ENCODE measurements at places on chromosomes 2 and 18. TPM values are rescaled to one million over a fixed set of nuclear protein-coding genes. Genes with fewer than 3 reads are reported as not detected.

NTSR2 gene
- total RNA-seq, result not detected

DNA sequence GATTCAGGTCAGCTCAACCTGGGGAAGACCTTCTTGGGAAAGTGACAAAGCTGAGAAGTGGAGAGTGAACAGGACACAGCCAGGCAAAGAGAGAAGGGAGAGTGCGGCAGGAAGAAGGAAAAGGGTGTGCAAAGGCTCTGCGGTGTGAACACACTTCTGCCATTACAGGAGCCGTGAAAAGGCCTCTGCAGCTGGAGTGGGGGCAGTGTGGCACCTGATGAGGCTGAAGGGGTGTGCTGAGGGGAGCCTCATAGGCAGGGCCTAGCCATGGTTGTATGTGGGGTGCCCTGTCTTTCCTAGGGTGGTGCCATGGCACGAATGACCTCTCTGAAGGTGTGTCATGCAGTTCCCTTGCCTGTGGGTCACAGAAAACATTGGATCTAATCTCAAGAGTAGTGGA, 347.6 kb downstream of the CYRIA start:
- DNase-seq, result no peak

RFTN2 gene
- 6.2 TPM for total RNA-seq

CRYBA2 gene
- not detected for total RNA-seq

GRCh38 chr18:37564711-37565100, 892 bp downstream of the CELF4 start:
- peak; percentile 32 for DNase-seq

AMER3 gene
- not detected for total RNA-seq

ABCG8 gene
- not detected for total RNA-seq

- no peak for DNase-seq
These were observed 61.3 kb downstream of the ACAA2 start for GRCh38 chr18:49752095-49752457.

MC2R gene
- not detected for total RNA-seq

- DNase-seq, result no peak
These were observed 46.0 kb upstream of the SERTAD2 start for GRCh38 chr2:64699712-64700111.

GRCh38 chr2:217286833-217287232, 427.0 kb upstream of the TNP1 start:
- peak; percentile 59 for DNase-seq

DNA sequence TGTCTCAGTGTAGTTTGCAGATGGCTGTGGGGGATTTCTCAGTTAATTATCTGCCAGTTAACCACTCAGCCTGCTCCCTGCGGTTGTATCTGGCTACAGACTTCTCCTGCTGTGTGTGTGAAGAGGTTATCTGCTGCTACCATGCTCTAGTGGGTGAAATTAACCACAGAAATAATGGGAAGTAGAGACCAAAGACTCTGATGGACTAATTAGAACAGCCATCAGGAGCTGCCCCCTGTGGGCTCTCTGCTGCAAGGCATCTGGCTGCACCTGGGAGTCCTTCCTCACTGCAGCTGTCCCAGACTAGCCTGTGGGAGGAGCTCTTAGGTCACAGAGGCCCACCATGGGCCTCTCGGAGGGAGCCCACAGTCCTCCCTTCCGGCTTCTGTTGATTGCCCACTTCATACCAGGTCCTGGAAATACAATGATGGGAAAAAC, 66.6 kb downstream of the CTIF start:
- DNase-seq, result peak; percentile 56

GRCh38 chr2:73141896-73142295, 29.1 kb upstream of the RAB11FIP5 start:
- no peak for DNase-seq

GRCh38 chr18:61901323-61901986, 8.6 kb upstream of the RNF152 start:
- peak; percentile 62 for DNase-seq

DNA sequence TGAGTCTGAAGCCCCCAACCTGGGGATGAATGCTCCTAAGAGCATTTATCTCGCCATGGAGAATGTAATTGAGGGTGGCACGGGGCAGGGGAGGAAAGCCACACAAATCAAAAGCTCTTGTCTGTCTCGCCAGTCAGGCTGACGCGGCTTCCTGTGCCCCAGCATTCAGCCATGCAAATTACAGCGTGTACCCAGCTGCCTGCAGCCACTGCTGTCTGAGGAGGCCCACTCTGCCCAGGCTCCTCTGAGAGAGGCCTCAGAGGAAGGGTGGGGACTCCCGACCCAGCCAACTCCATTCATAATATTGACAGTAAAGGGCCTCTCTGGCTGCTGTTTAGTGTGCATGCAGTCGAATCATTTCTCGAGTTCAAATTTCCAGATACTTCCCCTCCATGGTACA, 22.0 kb downstream of the SMAD7 start:
- DNase-seq, result peak; percentile 67

GRCh38 chr2:98757904-98758421, 27.0 kb upstream of the MGAT4A start:
- DNase-seq, result peak; percentile 47

GRCh38 chr2:103161456-103162289, 399.8 kb downstream of the TMEM182 start:
- DNase-seq, result peak; percentile 39

EPAS1 gene
- total RNA-seq, result 48.5 TPM

HOXD3 gene
- not detected for total RNA-seq

MAB21L4 gene
- not detected for total RNA-seq

SLC11A1 gene
- 0.03 TPM for total RNA-seq

DNA sequence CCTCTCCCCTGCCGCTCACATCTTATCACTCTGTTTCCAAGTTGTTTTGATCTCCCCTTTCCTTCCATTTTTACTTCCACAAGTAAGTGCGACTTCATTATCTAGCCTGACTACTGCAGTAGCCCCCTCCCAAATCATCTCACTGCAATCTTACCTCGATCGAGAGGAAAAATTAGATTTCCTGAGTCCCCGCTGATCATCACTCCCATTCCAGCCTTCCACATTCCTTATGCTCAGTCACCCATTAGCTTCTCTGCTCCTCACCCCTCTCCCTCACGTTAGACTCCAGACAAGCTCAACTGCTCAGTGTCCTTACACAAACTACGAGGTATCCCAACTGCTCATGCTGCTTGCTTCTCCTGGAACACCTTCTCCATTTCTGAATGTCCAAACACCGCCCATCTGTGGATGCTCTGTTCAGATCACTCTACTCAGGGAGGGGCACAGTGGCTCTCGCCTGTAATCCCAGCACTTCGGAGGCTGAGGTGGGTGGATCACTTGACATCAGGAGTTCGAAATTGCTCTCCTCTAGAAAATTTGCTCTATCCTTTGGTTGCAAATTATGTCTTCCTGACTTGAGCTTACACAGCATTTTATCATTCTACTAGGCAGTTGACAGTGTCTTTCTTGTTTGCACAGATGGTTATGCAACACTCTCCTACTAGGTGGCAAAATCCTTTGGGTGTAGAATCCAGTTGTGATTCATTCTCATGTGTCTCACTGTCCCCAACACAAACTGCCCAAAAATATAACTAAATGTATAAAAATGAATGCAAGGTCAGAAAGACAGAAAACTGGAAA, 96.5 kb downstream of the INO80D start:
- no peak for DNase-seq

CCL20 gene
- not detected for total RNA-seq

PLGLB1 gene
- total RNA-seq, result 2.5 TPM

PLA2R1 gene
- 5.6 TPM for total RNA-seq

GRCh38 chr2:133599811-133600210, 31.5 kb upstream of the NCKAP5 start:
- no peak for DNase-seq

DNA sequence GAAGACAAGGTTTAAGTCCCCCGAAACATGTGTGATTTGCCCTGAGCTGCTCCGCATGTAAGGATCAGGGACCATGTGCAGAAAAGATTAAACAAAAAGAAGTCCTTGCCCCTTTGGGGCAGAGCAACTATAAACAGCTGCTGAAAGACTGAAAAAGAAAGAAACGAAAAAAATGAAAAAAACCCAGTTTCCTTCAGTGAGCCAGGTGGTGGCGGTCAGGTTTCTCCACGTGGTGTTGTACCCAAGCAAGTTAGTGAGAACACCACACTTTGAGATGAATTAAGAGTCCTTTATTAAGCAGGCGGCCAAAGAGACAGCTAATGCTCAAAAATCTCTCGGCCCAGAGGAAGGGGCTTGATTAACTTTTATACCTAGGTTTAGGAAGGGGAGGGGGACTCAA, 404.9 kb upstream of the SYT4 start:
- DNase-seq, result no peak

DNA sequence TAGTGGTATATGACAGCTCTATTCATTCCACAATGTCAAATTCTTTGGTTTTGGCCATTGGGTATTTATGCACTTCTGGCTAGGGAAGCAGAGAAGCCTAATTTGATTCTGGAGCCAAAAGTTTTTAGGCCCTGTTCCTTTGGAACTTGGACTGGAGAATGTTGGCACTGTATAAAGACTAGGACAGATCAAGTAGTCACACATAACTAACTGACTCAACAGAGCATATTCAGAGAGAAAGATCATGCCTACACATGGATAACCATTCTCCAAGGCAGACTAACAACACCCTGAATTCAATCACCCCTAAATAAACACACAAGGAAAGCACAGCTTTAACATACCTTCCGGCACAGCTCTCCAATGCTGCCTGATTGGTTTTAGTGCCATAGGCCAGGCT, 62.9 kb downstream of the ARHGAP15 start:
- DNase-seq, result no peak

ANKAR gene
- 5.9 TPM for total RNA-seq

CD8A gene
- total RNA-seq, result not detected

RBFA gene
- total RNA-seq, result 27.1 TPM

TXNDC2 gene
- 0.10 TPM for total RNA-seq

- DNase-seq, result no peak
These were observed 17.0 kb upstream of the CRYBA2 start for GRCh38 chr2:219010162-219010756.

C1QL2 gene
- 0.27 TPM for total RNA-seq

COPS8 gene
- total RNA-seq, result 245 TPM

- no peak for DNase-seq
These were observed 275.0 kb downstream of the TNS1 start for GRCh38 chr2:217727801-217728200.

DNA sequence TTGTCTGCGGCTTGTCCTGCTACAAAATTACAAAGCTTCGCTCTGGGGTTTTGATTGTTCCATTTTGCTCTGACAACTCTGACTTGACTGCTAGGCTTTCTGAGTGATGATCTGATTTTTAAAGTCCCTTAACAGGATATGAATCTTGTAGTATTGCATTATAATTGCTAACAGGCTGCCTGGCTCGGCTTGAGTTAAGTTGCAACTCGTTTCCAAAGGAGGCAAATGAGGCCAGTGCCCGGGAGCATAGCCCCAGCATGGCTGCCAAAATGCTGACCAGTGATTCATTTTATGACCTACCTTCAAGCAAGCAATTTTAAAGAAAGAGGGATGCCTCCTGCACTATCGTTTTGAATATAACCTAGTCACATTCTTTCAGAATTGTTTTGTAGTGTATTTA, 135.4 kb downstream of the COL6A3 start:
- no peak for DNase-seq

DNA sequence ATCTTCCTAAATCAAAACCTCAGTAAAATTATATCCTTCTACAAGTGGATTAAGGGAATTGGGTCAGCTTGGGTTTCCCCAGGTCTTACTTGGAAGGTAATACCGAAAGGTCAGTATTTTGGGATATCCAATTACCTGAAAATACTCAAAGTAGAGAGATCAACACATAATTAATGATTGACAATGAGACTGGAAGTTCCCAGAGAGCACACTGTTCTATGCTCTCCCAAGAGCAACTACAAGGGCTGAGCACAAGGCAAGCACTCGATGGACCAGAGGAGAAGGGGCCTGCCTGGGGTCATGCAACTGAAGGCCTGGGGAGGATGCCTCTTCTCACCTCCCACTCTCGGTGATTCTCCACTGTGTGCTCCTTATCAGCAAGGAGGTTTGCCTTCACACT, 159.2 kb upstream of the ACAA2 start:
- no peak for DNase-seq

PAIP2B gene
- total RNA-seq, result 0.83 TPM

DNA sequence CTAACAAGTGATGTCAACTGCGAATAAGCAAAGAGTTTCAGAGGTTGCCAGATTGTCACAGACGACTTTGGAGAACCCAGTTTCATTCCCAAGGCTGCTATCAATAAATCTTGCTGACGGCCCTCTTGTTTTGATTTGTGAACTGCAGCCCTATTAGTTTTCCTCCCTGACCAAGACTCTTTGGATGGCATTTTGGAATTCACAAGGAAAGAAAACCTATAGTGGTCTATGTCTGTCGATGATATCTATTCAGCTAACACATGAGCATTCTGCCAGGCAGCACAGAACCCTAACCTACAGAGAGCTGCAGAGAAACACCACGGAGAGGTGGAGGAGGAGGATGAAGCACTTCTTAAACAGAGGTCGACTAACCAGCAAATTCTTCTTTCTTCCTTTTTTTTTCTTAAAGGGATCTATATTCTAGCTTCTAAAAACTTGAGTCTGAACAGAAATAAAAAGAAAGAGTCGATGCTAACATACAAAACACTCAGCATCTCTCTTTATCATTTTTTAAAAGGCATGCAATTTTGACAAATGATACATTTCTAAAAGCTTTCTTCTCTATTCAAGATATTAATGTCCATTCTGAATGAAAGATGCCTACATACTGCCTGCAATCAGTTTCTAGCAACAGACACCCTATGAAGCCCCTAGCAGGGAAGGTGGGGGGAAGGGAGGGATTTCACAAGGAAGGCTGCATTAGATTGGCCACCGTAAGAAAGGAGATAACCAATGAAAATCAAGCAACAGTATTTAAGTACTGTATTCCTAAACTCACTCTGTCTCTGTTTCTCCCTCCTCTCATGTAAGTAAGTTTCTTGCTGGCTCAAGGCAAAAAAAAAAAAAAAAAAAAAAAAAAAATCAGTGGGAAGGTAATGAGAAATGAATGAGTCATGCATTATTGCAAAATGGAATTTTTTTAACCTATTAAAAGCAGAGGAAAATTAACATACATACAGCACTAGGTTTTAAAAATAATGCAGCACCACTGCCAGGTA, 83.0 kb upstream of the CHRNA1 start:
- DNase-seq, result peak; percentile 78

MEP1B gene
- total RNA-seq, result 0.08 TPM

CTLA4 gene
- total RNA-seq, result not detected

DNA sequence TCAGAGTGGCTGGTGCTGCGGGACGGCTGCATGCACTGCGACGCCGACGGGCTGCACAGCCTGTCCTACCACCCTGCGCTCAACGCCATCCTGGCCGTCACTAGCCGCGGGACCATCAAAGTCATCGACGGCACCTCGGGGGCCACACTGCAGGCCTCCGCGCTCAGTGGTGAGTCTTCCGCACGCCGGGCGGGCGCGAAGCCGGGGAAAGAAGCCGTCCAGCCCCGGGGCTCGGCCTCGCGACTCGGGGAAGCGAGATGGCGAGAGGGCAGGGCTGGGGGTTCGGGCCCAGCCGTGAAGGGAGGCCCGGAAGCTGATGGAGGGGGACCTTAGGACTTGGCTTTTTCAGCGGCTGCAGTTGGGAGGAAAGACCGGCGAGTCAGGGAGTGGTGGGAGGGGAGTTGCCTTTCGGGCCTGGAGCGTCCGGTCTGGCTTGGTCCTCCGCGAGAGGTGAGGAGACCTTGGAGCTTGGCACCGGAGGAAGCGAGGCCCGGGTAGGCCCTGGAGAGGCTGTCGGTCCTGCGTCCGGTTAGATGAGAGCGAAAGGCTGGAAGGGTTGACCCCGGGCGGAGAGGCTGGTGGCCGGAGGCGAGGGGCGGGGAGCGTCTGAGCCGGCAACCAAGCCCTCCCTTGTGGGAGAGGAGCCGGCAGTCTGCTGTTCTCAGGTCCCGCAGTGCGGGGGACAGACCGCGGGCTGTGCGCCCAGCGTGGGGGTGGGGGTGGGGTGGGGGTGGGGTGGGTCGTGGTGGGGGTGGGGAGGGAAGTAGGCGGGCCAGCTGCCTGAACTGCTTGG, 691 bp downstream of the BIRC6 start:
- DNase-seq, result peak; percentile 36

GRCh38 chr18:52764316-52764715, 424.3 kb downstream of the DCC start:
- no peak for DNase-seq
